ENCODE measurements at places on chromosomes 1 and 21.

- DNase-seq, result no peak
These were observed 264.2 kb downstream of the GRIK3 start for GRCh38 chr1:36769886-36770830.

DNA sequence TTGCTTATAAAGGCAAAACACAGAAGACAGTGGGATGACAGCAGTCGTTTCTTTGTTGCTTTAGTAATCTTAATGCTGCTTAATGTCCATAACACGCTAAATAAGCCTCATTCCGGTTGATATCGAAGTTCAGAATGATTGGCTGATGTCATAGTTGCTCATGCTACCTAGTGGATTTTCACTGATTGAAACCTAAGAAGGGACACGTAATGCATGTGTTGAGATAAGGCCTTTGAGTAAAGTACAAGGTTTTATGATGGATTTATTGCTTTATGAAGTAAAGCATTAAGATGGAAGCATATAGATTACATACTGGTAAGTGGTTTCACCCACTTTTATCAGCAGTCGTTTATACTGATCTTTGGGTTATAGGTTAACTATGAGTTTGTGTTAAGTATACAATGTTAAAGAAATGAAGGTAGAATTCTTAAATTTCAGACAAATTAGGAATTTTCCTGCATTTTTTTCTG lies 25.1 kb downstream of the IARS2 start:
- no peak for DNase-seq

GRCh38 chr1:218281285-218281684 lies 3.8 kb upstream of the RRP15 start:
- no peak for DNase-seq

DNA sequence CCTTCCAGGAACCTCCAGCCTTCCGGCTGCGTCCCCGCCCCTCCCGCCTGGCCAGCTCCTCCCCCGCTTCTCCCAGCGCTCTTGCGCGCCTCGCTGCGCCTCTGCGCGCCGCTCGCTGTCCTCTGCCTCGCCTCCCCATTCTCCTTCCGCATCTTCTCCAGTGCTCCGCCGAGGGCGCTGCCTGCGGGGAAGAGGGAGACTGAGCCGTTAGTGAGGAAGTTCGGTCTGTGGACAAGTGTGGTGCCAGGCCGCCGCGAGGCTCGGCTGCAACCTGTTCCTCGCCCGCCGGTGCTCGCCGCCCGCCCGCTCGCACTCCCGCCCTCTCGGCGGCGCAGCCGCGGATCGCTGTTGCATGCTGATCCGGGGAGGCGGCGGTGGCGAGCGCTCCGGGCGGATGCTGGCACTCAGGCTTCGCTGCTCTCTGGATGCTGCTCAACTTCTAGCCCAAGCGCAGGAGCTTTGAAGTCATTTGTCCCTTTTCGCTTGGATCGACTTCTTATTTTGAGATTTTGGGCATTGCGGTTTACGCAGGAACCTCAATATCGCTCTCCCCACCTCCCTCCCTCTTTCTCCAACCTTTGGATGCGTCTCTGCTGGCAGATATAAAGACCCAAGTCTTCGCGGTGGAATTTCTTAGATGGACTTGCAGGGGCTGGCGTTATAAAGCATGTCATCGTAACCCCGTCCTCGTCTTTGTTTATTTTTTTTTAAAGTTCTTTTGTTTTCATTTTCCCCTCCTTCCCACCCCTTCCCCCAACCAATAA lies 614 bp upstream of the CACNA1E start:
- DNase-seq, result no peak

DNA sequence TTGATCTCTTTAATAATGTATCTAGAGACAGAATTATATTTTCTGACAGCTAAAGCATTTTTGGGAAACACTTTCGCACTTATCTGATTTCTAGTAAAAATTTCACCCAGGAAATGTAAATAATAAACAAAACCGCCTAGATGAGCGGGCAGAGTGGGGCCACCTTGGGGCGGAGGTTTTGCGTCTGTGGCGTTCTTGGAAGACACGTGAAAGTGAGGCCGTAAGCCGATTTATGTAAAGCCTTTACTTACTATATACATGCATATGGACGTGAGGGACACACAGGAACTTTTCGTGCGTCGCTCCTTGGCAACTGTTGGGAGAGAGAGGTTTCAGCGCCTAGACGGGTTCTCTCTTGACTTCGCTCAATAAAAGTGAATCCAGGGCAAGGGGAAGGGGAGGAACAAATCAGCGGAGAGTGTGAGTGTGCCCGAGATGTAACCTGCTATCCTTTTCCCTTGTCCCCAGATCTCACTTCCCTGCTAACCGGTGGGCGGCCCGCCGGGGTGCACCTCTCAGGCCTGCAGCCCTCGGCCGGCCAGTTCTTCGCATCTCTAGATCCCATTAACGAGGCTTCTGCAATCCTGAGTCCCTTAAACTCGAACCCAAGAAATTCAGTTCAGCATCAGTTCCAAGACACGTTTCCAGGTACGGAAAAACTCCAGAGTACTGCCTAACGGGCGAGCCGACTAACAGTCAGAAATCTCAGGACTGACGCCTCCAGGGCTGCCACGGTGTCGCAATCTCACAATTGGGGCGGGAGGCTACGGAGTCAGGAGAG lies 1.7 kb downstream of the HLX start:
- DNase-seq, result no peak

GRCh38 chr1:170316270-170316669 lies 170.5 kb downstream of the NTMT2 start:
- no peak for DNase-seq

DNA sequence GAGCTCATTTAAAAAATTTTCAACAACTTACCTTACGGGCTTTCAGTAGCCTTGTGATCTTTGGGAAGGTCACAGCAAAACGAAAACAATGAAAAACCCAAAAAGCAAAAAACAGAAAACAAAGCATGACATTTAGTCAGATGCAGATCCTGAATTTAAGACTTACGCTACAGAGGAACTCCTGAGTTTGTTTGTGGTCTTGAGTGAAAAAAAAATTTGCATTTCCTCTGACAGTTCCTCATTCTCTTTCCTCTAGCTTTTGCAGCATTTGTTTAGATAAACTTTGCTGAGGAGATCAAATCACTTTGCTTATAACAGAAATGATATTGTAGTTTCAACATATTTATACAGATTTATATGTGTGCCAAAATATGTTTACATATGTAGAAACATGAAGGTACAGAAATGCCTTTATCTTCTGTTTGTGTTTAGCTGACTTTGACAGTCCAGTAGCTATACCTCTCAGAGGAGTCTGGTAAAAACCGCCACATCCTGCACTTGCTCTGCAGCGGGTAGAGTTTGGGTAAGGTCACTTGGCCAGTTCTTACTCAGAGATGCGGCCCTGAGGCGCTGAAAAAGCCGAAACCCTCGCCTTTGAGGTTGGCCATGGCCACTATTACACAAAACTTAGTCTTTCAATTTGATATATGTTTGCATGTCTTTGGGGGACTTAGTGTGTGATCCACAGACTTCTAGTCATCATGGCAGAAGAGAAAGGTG lies 142.5 kb downstream of the TNR start:
- no peak for DNase-seq

DNA sequence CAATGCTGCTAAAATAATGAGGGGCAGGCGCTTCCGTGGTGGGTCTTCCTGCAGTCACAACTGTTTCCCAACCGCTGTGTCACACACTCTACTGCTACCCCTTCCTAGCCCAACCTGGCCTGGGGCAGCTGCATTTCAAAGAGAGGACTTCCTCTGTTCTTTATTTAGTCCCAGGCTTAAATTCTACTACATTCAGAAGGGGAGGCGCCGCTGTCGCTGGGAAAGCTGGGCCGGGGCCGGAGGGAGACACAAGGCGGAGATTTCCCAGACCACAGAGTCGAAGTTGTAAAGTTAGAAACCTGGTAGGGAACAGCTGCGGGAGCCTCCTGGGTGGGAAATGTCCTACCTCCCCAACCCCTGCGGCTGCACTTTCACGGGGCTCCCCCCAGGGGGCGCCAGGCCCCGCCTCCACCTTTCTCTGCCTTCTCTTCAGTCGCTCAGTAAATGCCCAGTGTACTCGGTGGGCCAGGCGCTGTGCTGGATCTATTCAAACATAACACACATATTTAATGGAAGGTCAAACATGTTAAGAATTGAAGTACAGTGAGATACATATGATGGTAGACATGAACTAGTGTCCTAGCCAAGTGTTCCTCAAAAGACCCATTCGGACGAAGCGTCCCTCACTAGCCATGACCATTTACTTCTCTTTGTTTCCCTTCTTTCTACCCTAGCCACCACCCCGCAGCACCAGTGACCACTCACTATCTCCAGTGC lies 23.1 kb downstream of the DYRK3 start:
- peak; percentile 29 for DNase-seq

GRCh38 chr1:209587789-209588188 lies 4.3 kb downstream of the CAMK1G start:
- no peak for DNase-seq

GRCh38 chr1:38337711-38338110 lies 291.1 kb upstream of the POU3F1 start:
- DNase-seq, result no peak

DNA sequence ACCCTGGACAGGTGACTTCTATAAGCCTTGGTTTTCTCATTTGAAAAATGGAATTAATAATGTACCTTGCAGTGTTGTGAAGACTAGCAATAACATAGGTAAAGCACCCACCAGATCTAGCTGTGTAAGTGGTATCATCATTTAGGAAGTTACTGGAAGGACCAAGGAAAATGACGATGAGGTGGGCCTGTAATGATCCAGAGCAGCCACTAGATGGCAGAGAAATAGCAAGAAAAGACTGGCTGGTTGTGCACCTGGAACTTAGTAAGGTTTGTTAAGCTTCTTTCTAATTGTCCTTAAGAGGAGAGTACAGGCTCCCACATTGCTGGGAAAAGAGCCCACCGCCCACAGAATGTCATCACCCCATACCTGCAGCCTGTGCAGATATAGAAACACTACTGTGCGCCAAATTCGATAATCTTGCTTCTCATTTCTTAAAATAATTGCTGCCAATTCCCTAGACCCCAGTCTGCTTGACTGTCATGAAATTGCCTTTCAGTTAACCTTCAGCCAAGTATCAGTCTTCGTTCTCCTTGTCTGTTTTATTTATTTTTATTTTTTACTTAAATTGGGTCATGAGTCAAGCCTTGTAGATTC lies 37.2 kb downstream of the WNT4 start:
- no peak for DNase-seq

DNA sequence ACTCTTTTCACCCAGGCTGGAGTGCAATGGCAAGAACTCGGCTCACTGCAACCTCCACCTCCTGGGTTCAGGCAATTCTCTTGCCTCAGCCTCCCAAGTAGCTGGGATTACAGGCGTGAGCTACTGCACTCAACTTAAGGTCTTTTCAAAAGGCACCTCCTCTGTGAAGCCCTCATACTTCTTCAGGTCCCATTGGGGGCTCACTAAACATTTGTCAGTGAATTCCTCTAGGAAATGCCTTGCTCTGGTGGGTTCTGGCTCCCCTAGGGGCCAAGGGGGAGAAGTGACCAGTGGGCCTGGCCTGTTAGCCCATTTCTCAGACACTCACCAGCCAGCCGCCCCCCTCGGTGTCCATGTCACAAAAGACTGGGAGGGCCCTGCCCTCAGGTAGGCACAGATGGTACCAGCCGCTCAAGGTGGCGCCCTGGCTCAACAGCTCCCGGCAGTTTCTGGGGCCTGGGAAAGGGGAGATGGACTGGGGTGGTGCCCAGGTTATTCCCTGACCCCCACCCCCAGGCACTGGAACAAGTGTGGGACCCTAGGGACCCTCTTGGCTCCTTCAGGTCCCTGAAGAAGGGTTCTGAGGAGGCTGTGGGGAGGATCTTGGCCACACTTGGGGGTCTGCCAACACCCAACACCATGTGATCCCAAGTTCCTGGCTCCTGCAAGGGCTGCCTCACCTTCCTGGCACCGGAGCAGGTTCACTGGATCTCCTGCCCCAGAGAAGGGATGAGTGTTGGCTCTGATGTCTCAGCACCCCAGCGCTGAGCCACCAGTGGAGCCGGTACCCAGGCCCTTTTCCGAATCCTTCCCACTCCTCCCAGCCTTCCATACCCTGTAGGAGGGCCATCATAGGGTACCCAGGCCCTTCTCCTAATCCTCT lies 1.6 kb downstream of the FCN3 start:
- DNase-seq, result no peak

DNA sequence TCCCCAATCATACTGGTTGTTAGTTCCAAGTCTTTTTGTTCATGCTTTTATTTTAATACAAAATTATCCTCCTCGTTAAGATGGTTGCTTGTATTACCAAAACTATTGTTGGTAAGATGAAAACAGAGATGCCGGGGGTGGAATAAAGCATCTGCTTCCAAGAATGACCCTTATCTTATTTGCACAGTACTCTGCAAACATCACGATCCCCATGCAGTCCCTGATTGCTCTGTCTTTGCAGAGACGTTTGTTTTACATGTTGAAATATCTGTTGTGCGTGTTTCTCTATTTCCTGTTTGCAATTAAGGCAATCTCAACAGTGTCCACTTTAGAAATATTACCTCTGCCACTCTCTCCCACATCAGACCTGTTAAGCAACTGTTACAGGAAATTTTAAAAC lies 141.3 kb upstream of the NCAM2 start:
- DNase-seq, result no peak

DNA sequence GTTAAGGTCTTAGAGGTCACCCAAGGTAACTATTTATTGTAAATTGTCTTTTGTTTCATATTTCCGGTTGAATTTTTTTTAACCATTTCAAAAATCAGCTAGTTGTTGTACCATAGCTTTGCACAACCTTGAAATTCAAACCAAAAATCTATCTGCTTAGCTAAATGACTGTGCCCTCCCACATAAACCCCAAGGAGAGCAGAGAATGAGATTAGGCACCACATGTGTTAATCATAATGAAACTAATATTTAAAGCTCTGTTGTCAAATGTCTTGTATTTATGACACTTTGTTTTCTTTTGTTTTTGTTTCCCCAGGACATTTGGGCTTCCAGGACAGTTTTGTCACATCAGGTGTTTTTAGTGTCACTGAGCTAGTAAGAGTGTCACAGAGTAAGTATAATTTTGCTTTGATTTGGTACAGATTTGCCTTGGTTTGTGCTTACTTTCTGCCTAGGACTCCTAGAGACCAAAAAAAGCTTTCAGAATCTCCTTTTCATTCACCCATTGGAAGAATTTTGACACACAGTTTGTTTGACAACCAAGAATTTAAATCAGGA lies 249.9 kb downstream of the NFIA start:
- DNase-seq, result no peak

DNA sequence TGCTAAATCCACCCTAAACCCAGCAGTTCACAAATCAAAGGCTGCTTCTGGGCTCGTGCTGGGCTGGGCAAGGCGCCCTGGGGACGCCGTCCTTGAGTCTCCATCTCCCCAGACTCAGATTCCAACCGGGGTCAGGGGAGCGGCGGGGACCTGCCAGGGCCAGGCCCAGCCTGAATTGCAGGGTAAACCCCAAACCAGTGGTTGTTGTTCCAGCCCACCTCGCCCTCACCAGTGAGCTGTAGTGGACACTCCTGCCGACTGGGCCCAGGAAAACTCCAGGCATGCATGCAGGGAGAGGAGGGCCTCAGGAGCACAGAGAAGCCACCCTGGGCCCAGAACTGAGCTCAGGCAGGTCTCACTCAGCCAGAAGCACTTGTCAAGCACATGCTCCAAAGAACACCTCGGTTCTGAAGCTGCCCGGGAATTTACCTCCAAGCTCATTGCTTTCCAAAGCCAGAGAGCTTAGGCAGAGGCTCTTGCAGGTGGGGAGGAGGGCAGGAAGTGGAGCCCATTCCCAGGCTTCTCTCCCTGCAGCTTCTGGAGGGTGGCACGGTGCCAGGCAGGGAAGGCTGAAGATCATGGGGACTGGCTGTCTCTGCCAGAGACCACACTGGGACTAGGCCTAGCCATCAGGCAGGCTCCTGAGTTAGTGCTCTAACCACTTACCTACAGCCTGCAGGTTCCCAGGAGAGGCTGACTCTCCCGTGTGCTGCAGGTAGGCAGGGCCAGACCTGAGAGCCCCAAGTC lies 437.0 kb downstream of the MATN1 start:
- DNase-seq, result no peak

- no peak for DNase-seq
These were observed 280 bp downstream of the CREB3L4 start for GRCh38 chr1:153968000-153968363.

Measured in T-helper 9 cell (primary cell).